A673 (cell line): ENCODE measurements at places on chromosomes 12 and 14.

DNA sequence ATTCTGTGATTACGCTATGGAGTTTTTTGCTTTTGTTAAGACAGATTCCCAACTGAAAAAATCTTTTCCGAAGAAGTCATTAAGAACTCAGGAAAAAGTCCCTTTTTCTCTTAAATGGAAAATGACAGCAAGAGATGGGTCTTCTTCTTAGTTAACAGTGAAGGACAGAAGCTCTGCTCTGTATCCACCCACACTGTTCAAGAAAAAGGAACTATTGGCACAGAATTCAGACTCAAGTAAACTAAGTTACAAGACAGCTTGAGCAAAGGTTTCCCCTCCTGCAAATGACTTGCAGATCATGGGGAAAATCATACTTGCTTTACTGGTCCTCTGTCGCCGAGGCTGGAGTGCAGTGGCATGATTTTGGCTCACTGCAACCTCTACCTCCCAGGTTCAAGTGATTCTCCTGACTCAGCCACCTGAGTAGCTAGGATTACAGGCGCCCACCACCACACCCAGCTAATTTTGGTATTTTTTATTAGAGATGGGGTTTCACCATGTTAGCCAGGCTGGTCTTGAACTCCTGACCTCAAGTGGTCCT, 137.1 kb upstream of the AEBP2 start:
- no peak for DNase-seq

DNA sequence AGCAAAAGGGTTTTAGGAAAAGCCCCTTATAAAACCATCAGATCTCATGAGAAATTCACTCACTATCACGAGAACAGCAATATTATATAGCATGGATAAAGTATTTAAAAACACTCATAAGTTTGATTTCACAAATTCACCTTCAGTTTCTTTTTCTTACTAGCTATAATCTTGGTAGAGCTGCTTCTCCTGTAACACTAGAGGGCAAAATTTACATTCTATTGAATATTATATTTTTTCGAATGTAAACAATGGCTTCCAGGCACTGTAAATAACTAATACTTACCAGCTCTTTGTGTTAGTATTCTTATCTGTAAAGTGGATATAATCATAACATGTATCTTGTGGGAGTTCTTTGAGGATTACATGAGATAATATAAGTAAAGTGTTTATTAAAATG, 259.6 kb downstream of the CCER1 start:
- DNase-seq = no peak

- DNase-seq = no peak
Measured at GRCh38 chr14:97336816-97337215, 539.6 kb downstream of the VRK1 start.

GRCh38 chr14:99562856-99563748, 40.9 kb downstream of the CCDC85C start:
- DNase-seq = no peak

DNA sequence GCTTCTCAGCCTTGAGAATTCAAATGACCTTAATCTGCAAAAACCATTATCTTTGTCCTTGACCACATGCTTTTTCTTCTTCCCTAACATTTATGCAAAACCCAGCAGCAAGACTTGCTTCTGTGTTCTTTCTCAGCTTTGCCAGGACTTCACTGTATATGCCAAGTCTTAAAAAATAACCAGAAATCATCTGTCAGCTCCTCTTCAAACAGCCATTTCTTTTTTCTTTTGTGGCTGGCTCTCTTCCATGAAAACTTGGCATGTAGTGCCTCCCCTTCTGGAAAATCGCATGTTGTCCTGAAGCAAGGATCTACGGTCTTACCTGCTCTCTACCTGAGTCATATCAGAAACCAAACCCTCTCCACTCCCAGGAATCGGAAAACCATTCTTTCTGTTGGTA, 364.9 kb downstream of the RPS29 start:
- DNase-seq = no peak

DNA sequence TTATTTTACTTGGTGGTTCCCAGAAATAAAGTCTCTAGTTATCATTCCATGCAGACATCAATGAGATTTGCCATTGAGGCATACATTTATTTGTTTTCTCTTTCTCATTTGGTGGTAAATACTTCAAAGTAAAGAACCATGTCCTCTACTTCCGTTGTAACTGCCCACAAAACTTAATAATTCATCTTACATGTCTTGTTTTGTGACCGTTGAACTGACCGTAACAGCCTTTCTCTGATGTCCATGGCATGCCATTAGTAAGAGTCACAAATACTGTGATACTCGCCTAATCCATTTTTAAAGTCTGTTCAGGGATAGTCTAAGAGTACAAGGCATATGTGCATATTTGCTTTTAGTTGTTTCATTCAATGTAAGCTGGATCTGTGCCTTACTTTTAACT, 145.3 kb downstream of the ETV6 start:
- no peak for DNase-seq
